ENCODE measurements at places on chromosomes 5 and 9. TPM values are rescaled to one million over a fixed set of nuclear protein-coding genes. Genes with fewer than 3 reads are reported as not detected.

The FAM13B gene
- 38.0 TPM for total RNA-seq

The CXCL14 gene
- total RNA-seq: 1.6 TPM

DNA sequence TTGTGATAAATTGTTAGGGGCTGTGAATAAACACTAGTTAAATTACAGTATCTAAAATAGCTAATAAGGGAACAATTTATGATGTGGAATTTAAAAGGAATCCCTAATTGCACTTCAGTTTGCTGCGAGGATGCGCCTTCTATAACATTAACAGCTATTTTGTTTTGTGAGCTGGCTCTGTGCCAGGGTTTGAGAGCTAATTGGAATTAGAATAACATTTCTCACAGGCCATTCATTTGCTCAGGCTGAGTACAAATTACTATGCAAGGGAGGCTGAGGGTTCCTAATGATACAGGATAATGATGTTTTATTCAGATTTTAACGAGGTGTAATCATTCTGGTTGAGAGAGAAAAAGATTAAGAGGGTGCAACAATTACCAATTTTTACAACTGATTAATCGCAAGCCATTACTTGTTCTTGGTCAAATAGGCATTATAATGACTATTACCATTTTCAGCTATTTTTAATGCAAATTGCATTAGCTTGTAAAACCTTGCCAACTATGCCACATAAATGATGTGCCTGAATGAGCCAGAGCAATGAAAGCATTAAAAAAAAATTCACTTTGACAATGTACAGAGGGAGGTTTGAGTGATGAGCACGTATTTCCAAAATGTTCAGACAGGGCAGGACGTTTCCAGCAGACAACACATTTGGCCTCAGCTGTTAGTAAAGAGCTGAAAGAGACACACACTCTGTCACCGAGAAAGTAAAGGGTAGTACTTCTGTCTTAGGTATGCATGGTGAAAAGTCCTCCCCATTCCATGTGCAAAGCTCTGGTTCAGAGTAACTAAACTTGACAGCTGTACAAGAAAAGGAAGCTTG lies 576.5 kb downstream of the TLE1 start:
- peaks cover 6% of the 10 kb centered on the region for H3K27me3 ChIP-seq
- DNase-seq: peak; percentile 83
- H3K27ac ChIP-seq: no peak overlapping the region
- no peak overlapping the region for H3K4me3 ChIP-seq
- peaks cover 12% of the 10 kb centered on the region for H3K4me1 ChIP-seq

GRCh38 chr5:171629628-171630349 lies 155.8 kb upstream of the SMIM23 start:
- no peak overlapping the region for H3K27ac ChIP-seq
- peaks cover 13% of the 10 kb centered on the region for H3K4me1 ChIP-seq
- peak; percentile 71 for DNase-seq
- no peak overlapping the region for H3K4me3 ChIP-seq

The CHD1 gene
- total RNA-seq: 126 TPM

GRCh38 chr9:89079391-89079790 lies 88.1 kb downstream of the S1PR3 start:
- H3K27ac ChIP-seq: no peak overlapping the region
- peak; percentile 65 for DNase-seq
- no peaks in the 10 kb centered on the region for H3K27me3 ChIP-seq

The ADGRD2 gene
- total RNA-seq: not detected

The CDO1 gene
- 31.7 TPM for total RNA-seq
